Muscle of leg (tissue), 16 donors: ENCODE measurements at places on chromosomes 2 and 18. TPM values are rescaled to one million over a fixed set of nuclear protein-coding genes. Genes with fewer than 3 reads are reported as not detected.

DNA sequence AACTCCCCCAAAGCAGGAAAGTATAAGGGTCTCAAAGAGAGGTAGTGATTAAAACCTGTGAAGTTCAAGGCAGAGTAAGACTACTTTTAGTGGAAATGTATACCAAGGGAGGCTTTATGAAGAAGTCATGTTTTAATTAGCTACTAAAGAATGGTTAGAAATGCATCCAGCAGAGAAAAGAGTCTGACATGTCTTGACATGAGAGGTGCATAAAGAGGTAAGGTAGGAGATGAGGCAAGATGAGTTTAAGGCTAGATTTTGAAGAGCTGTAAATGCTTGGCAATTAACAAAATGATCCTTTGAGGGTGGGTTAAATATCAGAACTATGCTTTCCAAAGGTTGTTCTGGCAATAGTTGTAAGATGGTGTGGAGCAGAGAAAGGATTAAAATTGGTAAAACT is 88.7 kb upstream of the WDSUB1 start:
- DNase-seq = no peak

- peak; percentile 95 for DNase-seq
Measured at GRCh38 chr2:85215448-85216401, 82.5 kb downstream of the TCF7L1 start.

DNA sequence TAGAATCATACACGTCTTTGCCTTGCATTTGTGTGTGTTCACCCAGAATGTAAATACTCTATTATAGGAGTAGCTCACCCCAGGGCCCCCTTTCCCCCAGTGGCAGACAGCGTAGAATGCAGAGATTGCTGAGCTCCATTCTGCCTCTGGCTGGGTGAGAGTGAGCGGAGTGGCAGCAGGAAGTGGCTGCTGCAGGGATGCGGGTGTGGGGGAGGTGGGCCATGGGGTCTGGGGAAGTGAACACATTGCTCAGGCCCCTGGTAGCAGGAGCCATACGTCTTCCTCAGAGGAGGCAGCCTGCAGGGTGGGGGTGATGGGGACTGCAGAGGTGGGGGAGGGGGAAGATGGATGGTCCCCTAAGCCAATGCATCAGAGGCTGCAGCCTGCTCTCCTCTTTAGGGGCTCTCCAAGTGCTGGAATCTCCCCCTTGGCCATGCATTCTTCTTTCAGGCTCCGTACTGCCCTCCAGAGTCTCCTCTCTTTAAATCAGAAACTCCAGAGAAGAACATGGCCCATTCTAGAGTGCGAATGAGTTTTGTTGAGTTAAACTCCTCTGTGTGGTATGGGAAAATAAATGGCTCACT is 72.2 kb downstream of the CELF4 start:
- no peak for DNase-seq

GRCh38 chr2:105061560-105061959 is 23.7 kb downstream of the MRPS9 start:
- no peak for DNase-seq

DNA sequence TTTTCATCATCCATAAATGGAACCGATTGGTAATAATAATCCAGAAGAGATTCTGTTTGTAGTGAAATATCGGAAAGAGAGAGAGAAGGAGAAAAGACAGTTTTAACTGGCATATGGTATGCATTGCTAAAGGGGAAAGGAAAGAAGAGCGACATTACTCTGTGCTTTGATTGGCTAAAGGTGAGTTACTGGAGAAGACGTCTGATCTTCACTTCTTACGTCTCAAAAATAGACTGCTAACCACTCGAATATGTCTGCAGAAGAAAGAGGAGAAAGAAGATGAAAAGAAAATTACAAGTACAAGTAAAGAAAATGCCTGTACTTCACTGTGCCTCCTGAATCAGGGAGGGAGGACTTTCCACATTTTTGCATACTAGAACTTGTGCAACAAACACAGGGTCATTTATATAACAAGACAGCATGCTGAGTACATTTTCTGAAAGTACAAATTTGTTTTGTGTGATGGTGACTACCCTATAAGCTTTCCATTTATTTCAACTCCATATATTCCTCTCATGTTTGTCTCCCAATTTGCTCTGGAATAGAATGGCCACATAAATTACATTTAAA is 787.2 kb downstream of the RNF144A start:
- no peak for DNase-seq

Gene CREG2
- total RNA-seq = 2.4 TPM

Gene MGAT4A
- total RNA-seq = 7.5 TPM

DNA sequence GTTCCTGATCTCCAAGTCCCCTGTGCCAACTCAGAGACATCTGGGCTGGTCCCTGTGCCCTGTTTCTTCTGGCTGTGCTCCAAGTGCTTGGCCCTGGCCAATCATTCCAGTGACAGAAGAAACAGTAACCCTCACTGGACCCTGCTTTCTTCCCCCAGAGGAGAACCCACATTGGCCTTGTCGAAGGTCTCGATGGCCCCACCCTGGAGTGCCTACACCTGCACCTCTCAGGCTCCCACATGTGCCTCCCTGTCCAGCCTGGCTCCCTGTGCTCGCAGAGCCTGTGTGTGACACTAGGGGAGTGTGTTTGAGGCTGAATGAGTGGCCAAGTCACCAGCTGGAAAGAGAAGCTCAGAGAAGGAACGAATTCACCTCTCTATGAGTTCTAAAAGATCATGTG is 5.9 kb upstream of the MAL start:
- DNase-seq = no peak

Gene AOX1
- total RNA-seq = 1.9 TPM

DNA sequence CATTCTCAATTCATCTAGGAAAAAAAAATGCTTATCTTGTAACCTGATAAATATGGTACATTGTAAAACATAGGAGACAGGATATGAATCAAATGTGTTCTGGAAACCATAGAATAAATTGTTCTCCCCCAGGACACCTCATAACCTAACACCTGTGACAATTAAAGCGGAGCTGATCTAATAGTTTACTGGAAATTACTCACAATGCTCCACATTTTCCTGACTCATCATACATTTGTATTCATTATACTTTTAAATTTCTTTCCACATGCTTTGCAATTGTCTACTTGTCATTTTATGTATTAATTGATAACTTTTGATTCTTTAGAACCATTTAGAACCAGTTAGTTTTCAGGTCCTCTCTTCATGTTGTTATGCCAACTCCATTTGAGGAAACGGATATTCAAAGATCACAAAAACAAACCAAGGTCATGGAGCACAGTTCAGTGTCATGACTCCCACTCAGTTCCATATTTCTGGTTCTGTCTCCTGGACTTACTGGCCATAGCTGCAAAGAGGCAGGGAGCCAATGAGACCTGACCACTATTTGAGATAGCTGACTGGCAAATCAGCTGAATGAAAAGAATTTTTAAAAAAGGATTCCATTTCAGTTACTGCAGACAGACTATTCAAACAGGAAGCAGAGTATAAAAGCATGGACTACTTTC is 128.5 kb downstream of the CALCRL start:
- peak; percentile 25 for DNase-seq

DNA sequence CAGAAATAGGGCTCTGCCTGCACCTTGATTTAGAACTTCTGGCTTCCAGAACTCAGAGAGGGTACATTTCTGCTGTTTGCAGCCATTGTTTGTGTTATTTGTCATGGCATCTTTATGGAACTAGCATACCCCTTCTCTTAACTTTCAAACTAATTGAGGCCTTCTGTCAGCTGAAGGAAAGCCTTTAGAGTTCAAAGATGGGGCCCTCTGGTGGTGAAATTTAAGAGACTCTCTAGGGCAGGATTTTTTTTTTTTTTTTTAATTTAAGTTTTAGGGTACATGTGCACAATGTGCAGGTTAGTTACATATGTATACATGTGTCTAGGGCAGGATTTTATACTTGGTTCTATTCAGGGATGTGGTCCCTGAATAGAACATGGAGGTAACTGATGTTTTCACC is 260.6 kb upstream of the LINC00305 start:
- DNase-seq = peak; percentile 20

GRCh38 chr2:170823898-170824215 is 7.2 kb downstream of the GAD1 start:
- no peak for DNase-seq

- no peak for DNase-seq
Measured at GRCh38 chr2:25912851-25913695, 34.8 kb upstream of the ASXL2 start.

GRCh38 chr2:178700922-178701342 is 106.3 kb downstream of the TTN start:
- no peak for DNase-seq

- DNase-seq = no peak
Measured at GRCh38 chr2:86123328-86123925, 17.4 kb downstream of the PTCD3 start.

DNA sequence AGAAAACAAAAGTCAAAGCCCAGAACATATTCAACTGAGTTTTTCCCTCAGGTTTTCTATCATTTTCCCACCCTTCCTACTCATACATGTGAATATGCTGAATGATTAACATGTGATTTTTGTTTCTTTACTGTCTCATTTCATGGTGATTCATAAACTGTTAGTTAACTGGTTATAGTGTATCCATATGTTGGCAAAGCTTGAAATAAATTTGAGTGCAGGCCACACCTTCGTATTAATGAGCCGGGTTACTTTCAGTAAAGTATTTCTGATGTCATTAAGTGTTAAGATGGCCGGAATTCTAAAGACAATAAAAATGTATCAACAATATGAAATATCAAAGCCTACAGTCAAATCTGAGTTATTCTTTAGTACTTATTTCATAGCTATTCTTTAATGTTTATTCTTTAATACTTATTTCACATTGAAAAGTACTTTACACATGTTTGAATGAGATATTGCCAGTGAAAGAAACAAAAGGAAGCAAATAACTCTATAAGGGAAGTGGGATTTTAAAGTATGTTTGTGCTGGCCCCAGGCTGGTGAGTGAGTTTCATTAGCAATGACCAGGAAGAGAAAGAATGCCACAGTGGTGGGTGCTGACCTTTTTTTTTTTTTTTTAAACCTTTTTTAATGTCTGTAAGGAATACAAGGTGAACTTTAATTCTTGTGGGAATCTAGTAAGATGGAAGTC is 178.6 kb downstream of the NEDD4L start:
- DNase-seq = no peak

GRCh38 chr2:63790906-63791305 is 50.8 kb upstream of the UGP2 start:
- DNase-seq = peak; percentile 74

GRCh38 chr2:201482543-201482942 is 31.0 kb downstream of the STRADB start:
- DNase-seq = no peak

Gene BBS5
- total RNA-seq = 4.9 TPM

- peak; percentile 57 for DNase-seq
Measured at GRCh38 chr2:127683757-127684156, 8.4 kb upstream of the LIMS2 start.

DNA sequence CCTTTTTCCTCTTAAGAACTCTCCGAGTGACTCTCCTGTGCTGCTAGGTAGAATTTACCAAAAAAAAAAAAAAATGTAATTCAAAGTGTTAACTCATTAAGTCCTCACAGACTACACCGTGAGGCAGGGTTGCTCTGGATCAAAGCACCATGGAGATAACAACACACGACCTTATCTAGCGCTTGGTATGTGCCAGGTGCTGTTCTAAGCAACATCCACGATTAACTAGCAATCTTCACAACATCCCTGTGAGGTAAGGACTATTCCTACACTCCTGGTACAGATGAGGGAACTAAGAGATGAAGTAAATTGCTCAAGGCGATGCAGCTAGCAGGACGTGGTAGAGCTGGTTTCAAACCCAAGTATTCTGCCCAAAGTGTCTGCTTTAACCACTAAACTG is 1.8 kb downstream of the MOGAT1 start:
- no peak for DNase-seq

Gene CRYBA2
- total RNA-seq = not detected

DNA sequence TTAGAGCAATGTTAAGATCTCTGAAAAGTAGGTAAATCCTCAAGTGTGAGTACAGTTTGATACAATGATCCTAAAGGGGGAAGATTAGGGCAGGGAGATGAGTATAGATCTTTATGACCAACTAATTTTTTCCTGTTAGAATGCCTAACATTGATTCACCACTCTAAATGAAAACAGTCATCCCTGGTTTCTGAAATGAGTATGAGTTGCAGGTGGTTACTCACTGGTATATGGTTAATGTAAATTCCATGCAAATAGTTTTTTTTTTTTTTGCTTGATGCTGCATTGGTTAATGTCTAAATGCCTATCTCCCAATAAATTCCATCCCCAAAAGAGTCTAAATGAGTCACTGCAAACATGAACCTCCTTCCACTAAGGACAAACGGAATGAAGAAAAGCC is 55.0 kb upstream of the SERPINB2 start:
- no peak for DNase-seq

DNA sequence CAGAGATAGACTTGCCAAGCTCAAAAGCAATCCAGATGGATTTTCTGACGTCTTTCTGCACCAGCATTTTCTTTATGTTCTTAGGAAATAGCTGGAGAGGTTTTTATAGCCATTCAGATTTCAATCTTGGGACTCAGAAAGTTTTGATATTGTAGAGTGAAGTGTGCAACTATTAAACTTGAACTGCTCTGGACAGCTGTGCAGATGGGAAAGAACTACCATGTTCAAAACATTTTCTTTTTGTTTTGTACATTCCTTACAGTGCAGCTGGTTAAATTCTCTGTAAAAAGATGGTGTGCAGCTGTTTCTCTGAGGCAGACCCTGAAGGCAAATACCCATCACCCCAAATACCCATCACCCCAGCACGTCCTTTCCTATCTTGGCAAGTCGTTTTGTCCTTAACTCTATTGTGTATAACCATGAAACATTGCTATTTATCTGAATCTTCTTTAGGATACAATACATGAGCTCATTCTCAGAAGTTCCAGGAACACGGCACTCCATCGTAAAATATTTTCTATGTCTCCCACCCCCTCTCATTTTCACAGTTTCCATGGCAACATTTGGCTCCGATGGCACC is 38.8 kb downstream of the AQP4 start:
- DNase-seq = peak; percentile 66

- no peak for DNase-seq
Measured at GRCh38 chr2:142136571-142136970, 5.8 kb upstream of the LRP1B start.

DNA sequence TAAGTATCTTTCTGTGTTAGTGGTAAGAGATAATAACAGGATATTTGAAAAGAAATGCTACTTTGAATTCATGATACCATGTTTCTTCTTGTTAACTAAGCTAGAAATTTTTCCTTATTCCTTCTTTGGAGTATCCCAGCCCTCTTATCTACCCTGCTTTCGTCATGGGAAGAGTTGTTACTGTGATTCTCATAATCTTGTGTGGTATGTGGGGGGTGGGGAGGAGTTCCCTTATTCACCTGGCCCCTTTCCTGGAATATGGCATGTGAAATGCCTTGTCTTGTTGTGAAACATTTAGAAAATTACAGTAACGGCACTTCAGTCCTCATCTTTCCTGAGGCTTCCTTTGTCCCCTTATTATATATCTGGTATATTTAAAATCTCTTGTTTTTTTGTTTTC is 129.9 kb downstream of the NCOA1 start:
- DNase-seq = no peak

Gene CTLA4
- total RNA-seq = 0.31 TPM

DNA sequence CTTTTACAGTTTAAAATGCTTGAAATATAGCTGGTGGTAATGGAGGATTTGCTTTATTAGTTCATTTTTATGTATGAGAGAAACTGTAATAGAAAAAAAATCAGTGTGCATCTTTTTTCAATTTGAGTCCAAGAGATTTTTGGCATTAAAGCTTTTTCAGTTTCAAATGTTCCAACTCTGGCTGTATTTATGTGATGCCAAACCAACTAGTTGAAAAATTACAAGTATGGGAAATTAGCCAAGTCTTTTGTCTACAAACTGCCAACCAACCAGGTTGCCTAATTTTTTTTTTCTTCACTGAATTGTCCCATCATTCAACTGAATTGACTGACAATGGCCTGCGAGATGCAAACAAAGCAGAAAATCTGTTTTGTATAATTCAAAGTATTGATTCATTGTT is 95.7 kb downstream of the ICOS start:
- peak; percentile 47 for DNase-seq

Gene IL36A
- not detected for total RNA-seq
